ENCODE measurements at places on chromosomes 4 and X.

- DNase-seq, result no peak
These were observed 514.8 kb upstream of the TENM3 start for GRCh38 chr4:181728305-181728966.

DNA sequence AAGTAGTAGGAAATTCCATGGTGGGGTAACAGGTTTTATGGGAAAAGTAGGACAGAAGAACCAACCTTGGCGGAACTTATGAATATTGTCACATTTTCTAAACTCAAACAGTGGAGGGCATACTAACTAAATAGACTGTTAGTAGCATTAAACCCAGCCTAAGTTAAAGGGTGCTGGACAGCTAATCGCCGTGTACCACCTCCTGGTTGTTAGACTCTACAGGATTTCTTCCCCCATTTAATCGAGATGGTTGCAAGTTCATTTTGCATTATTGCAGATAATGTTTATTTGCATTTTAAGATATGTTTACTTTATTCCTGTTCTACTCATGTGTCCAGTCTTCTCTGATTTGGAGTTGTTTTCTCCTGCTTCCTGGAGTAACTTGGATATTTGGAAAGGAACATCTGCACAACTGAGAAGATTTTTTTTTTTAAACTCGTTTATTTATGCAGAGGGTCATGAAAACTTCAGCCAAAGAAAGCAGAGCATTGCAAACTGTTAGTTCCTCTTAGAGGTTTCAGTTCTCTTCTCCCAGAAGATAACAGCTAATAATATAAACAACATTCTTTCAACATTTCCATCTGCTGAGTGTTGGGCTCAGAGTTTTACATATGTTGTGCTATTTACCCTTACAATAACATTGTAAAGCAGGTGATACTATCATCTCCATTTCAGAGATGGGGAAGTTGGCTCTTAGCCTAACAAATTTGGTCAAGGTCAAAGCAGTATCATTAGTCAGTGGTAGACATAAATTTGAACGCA is 51.5 kb upstream of the TBC1D9 start:
- no peak for DNase-seq

DNA sequence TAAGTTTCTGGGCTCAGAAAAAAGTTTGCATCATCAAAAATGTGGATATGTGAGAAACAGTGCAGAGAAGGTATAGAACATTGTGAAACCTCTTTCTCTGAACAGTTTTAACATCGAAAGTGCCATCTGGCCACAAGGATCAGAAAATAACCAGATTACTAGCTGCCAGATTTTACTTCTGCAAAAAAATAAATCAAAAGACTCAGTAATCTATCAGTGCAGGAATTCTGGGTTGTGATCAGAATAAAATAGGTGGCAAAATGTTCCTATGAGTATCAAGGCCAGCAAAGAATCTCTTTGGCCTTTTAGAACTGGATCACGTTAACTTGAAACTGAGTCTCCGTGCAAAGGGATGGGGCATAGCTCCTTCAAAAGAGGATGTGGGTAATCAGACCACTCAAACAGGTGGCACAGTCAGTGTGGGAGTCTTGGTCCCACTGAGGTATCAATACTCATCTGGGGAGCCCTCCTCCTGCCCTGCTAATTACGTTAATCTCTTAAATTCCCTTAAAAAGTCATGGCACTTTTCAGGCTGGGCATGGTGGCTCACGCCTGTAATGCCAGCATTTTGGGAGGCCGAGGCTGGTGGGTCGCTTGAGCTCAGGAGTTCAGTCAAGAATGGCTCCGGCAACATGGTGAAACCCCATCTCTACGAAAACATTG is 26.7 kb upstream of the RBM47 start:
- no peak for DNase-seq

GRCh38 chr4:87521757-87522374 is 7.3 kb downstream of the SPARCL1 start:
- no peak for DNase-seq

DNA sequence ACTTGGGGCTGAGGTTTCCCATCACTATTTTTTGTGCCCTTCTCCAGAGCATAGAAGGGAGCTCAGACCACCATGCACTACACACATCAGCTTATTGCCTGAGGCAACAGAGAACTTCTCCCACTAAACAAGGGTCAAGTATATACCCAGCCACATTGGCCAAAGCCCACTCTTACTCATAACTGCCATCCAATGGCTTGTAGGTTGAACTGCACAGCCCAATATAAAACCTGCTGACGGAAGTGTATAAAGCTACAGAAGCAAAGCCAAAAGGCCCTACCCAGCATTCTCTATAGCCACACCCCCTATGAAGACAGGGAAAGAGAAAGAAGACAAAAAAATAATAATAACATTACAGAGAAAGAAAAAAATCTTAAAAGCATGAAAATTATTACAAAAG is 139.7 kb downstream of the LRBA start:
- DNase-seq, result no peak

DNA sequence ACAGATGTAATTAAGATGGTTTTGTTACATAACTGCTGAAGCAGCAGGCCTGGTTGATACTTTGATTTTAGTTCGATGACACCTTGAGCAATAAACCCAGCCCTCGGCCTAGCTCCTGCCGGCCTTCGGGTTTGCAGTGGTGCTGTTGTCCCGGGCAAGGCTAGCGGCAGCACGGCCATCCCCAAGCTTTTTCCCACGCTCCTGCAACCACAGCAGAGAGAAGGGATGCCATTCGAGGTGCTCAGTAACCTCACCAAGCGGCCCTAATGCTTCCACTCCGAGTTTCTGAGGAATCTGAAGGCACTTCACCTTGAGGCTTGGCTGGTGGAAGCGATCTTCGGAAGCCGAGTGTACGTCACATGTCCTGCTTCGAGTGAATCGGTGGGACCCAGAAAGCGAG is 182.1 kb downstream of the NAF1 start:
- DNase-seq, result no peak

DNA sequence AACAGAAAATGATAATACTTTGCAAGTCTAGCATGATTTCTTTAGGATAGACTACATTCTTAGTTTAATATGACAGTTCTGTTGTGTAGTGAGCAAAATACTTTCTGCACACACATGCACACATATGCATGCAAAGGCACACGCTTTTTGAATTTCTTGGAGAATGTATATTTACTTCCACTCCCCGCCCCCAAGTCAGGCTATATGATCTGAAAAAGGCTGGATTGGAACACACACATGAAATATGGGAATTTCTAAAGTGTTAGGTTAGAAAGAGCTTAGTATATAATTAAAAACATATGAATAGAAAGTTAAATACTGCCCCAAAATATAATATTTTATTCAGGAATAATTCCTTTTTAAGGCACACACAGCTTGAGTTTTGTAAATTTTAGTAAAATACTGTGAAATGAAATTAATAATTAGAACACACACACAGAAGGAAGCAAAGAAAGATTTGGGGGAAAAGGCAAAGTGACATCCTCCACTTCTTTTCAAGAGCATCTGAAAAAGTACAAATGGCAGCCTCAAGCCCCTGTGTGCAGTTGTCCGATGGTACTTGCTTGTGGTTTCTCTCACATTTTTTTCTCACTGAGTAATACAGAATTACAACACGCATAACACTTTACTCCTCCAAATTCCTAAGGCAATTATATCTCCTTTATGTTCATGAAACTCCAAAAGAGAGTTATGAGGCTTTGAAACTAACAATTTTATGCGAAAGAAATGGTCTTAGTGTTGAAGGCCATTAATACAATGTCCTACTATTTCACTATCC is 228.9 kb upstream of the ETNPPL start:
- peak; percentile 88 for DNase-seq

GRCh38 chr4:75769036-75769435 is 44.7 kb downstream of the USO1 start:
- DNase-seq, result no peak

GRCh38 chr4:103867311-103867710 is 147.5 kb upstream of the TACR3 start:
- DNase-seq, result no peak

GRCh38 chrX:118666521-118666920 is 60.9 kb upstream of the IL13RA1 start:
- DNase-seq, result no peak

- DNase-seq, result no peak
These were observed 17.4 kb downstream of the ADH6 start for GRCh38 chr4:99201690-99202089.

- no peak for DNase-seq
These were observed 17.2 kb downstream of the ASB11 start for GRCh38 chrX:15298201-15298600.
